ENCODE measurements at places on chromosomes 16 and 17.

- ATAC-seq, result no peak
These were observed at the start of gene IRX6 for GRCh38 chr16:55323637-55324271. Gene IRX6, plus strand, starts transcription at chr16:55324203. Its CDS starts 889 bp downstream, at chr16:55325092.

GRCh38 chr17:72372185-72372584, 251.4 kb downstream of the SOX9 start:
- ATAC-seq, result no peak

- ATAC-seq, result no peak
These were observed 10.1 kb downstream of the IL32 start for GRCh38 chr16:3075523-3075915.

- ATAC-seq, result no peak
These were observed 22.1 kb downstream of the CIBAR2 start for GRCh38 chr16:85090181-85090580.

DNA sequence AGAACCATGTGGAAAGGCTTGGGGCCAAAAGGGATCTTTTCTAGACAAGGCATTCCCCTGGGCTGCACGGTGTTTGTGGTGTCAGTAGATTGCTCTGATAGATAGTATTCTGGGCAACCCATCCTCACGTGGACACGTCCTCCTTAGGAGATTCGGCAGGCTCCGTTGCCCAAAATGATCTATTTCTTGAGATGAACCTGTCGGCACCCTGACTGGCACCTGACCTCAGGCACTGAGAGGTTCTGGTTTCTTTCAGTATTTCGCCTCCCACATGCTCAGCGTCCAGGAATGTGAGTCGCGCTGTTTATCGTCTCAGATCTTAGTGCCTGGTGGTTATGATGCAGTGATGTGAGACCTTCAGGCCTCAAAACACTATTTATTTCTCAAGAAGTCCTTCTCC, 89.7 kb downstream of the MARCHF10 start:
- no peak for ATAC-seq

DNA sequence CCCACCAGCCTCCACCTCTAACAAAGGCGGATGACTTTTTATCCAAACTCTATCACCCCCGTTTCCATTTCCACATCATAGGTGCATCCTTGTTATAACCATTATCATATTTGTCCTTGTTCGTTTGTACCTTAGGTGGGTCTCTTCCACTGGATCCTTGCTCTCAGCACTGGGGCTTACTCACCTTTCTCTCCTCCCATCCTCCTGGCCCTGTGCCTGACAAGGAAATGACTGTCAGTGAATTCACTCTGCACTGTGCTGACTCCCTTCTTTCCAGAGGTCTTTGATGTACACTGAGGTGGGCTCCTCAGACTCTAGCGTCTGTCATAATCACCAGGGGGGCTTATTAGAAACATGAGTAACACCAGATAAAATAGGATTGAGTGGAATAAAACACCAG, 3.1 kb downstream of the GSG1L2 start:
- no peak for ATAC-seq

DNA sequence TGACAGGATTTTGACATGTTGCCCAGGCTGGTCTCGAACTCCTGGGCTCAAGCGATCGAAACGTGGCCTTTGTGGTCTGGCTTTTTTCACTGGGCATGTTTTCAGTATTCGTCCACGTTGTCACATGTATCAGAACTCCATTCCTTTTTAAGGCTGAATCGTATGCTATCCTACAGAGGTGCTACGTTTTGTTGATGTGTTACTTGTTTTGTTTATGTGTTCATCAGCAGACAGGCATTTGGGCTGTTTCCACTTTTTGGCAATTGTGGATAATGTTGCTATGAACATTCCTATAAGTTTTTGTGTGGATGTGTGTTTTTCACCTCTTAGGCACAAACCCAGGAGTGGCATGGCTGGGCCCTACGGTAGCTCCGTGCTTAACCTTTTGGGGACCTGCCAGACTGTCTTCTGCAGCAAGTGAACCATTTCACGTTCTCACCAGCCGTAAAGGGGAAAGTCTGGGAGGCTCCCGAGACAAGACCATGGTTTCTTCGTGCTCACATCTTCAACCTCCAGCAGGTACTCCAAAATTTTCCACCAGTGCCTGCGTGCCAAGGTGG, 26.9 kb downstream of the ADCY9 start:
- no peak for ATAC-seq

DNA sequence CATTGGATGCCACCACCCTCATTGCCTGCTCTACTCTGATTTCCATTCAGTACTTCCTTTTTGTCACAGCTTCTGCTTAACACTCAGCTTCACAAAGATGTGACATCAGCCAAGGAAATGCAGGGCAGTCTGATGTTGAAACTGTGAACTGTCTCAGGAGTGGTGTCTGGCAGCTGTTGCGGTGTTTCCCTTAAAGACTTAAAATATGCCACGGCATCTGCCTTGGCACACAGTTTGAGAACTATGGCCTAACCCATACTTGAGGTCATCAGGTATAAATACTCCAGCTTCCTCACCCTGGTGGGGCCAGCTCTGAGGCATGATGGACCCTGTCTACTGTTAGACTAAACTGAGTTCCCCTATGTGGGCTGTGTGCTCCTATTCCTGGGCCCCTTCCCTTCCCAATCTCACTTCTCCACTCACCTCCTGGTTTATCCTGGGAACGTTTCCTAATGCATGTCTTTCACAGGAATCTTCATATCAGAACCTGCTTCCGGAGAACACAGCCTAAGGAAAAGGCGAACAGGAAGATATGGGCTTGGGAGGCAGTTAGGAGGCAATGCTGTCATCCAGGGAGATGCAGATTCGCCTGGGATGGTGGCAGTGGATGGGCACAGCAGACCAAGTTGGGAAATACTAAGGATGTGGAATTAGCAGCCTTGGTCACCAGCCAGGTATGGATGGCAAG, 96.5 kb downstream of the WSCD1 start:
- ATAC-seq, result no peak

- ATAC-seq, result no peak
These were observed 3.3 kb downstream of the ERAL1 start for GRCh38 chr17:28857905-28858800.

GRCh38 chr17:47735536-47736011, 2.5 kb downstream of the TBX21 start:
- peak; percentile 82 for ATAC-seq

GRCh38 chr16:1533443-1533951, at the start of gene TMEM204:
Gene TMEM204, plus strand, starts transcription at chr16:1533666. Its CDS starts 610 bp downstream, at chr16:1534276.
- no peak for ATAC-seq

DNA sequence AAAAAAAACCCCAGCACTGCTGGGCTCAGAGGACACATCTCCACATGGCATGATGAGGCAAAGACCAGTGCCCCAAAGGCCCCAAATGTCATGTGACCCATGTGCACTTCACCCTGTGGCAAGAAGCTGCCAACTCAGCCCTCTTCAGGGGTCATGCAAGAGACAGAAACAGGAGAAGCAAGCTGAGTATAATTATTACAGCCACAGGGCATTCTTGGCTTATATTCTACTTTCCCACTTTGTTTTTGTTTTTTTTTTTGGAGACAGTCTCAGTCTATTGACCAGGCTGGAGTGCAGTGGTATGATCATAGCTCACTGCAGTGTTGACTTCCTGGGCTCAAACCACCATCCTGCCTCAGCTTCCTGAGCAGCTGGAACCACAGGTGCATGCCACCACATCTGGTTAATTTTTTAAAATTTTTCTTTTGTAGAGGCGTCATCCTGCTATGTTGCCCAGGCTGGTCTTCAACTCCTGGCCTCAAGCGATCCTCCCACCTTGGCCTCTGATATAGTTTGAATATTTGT, 32.7 kb upstream of the LITAF start:
- ATAC-seq, result peak; percentile 80

DNA sequence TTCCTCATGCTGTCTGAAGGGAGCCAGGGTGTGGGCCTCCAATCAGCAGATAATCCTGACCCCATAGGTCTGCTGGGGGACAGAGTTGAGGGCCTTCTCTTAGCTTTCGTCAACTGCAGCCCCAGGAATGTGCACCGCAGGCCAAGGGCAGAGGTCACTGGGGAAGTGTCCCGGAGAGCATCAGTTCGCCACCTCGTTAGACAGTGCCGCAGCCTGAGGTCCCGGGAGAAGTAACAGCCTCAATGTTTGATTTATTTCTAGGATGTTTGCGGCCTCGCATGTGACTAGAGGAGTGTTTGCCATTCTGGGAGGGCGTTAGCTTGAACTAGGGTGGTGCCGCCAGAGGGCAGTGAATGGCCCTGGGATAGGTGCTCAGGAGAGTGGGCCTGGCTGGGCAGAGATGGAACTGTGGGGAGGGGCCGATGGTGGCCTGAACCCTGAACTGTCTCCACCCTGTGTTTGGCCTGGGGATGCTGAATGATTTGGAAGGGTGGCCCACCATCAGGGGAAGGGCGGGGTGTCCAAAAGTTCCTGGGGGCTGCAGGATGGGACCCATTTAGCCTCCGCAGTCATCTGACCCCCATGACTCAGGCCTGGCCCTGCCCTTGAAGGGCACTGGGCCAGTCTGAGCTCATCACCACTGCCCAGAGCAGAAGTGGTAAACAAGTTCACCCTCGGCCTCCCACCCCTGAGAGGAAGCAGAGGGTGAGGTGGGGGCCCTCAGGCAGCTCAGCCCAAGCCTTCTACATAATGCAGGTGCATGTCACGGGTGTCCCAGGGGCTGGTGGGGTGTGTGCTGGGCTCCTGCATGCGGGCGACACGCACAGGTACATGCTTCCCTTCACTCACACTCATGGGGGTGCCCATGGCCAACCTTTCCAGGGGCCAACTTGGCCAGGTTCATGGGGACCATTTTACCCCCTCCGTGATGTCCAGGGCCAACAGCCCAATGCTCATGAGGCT, 12.4 kb upstream of the TAC4 start:
- ATAC-seq, result no peak
